Endodermal cell (in vitro differentiated cells): ENCODE measurements at places on chromosomes 12 and 14.

DNA sequence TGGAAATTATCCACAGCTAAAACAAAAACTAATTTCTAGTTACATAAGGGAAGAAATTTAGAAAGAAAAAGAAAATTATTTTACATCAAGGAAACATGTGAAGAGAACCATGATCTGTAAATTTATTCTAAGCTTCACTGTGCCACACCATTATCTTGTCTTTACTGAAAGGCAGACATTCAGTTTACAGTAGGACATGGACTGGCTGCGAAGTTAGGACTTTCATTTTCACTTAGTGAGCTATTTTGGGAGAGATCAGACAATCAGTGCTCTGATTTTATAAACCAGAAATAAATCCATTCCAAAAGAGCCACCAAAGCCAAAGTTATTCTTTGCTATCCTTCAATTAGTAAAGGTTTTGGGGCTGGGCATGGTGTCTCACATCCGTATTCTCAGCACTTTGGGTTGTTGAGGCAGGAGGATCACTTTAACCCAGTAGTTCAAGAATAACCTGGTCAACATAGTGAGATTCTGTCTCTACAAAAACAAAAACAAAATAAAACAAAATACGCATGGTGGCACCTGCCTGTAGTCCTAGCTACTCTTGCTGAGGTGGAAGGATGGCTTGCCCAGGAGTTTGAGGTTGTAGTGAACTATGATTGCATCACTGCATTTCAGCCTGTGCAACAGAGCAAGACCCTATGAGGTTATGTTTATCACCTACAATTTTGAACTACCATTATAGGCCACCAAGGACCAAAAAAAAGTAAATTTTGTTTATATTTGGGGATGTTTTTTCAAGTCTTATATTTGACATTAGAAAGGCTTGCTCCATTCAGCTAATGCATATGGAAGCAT, 1084.8 kb upstream of the ATXN7L3B start:
- DNase-seq: no peak

GRCh38 chr14:73457041-73457923, 1.1 kb downstream of the NUMB start:
- peak; percentile 84 for DNase-seq

DNA sequence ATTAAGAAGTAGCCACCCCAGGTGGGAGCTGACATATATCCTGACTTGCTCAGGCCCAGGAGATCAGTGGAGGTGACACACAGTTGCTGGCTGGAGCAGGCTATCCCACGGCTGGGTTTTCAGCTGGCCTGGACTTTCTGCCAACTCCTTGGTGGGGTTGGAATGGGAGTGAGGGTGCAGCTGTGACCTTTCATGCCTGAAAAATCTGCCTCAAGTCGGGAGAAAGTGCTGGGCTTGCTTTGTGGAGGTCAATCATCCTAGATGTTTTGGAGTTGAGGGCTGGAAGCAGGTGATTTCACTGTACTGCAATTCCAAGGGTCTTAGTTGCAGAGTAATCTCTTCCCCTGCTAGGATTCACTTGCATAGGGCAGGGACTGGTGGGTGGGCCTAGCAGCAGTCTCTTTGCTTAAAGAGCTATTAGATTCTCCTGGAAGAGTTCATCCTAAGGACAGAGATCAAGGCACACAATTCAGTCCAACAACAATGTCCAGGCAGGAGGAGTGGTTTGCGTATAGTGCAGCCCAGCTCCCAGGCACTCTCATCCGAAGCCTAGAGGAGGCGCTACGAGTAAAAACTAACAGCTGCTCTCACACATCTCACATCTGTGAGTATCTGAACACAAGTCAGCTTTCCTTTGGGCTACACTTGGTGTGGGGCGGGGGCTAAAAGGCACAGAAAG, 98.1 kb downstream of the GAS2L3 start:
- no peak for DNase-seq

GRCh38 chr12:130937063-130937462, 16.6 kb upstream of the ADGRD1 start:
- peak; percentile 13 for DNase-seq

- no peak for DNase-seq
These were observed 8.2 kb downstream of the SINHCAF start for GRCh38 chr12:31317471-31318395.

GRCh38 chr14:50875359-50876070, 3.7 kb downstream of the ABHD12B start:
- peak; percentile 58 for DNase-seq

DNA sequence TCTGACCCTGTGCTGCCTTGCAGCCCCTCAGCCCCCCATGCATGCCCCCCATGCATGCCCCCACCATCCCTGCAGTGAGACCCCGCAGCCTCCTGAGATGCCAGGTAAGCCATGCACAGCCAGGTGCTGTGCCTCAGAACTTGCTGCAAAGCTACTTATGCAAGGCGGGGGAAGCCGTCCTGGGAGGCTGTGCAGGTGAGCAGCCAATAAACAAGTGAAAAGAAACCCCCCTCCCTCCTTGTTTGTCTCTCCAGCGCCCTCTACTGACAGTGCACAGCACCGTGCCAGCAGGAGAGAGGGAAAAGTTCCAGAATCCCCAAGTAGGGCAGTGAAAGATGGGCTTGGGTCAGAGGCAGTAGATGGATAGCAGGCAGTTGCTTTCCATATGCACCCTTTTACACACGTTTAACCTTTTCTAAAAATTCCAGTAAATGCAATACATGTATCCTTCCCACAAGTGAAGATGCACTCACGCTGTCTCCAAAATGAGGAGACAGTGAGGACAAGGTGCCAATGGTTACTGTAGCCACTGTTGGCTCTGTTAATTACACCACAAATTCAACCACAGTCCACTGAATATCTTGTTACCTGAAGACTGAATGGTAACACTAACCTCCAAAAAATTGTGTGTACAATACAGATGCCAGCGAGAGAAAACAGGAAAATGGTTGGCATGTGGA, 18.0 kb downstream of the TNFAIP2 start:
- DNase-seq: peak; percentile 94

DNA sequence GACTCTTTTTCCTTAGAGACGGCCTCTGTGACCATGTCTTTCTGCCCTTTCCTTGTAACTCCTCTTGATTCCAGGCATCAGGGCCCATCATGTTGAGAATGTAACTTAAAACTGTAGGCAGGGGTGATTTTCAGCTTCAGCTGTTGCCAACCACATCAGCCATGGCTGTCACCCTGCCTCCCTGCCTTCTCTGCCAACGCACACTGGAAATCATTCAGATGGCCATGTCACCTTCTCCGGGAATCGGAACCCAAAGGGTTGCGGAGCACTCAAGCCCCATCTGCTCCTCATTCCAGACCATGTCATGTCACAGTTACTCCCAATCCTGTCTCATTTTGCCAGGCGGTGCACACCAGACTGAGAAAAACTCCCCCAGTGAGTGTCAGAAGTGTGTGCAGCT, 72.1 kb downstream of the EMP1 start:
- DNase-seq: no peak

DNA sequence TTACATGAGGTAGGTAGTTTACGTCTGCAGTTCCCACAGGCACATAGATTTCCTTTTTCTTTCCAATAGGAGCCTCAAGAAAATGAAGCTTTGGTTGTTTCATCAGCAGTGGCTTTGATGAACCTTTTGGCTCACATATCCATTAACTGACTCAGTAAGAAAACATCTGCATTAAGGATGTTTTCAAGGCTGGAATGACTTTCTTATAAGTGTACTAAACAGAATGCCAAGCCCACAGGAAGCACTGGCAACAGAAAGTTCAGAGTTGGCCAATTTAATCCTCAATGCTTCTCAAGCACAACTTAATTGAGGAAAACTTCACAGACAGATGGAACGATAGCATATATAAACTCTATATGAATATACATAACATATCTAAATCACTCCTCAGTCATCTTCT, 63.5 kb downstream of the ST8SIA1 start:
- no peak for DNase-seq

DNA sequence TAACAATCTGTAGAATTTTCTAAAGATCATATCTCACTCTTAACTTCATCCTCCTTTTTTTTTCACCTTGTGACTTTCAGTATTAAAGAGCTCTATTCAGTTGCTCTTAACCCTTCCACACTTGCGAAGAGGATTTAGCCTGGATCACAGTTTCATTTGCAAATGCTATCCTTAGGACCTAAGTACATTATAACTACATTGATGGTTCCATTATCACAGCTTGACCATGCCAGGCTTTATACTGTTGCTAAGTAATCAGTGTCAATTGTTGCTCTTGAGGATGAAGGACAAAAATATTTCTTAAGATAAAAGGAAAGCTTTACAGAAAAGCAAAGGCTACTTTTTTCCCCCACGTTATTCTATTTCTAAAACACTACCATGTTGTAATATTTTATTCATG, 122.2 kb downstream of the PDZRN4 start:
- no peak for DNase-seq

DNA sequence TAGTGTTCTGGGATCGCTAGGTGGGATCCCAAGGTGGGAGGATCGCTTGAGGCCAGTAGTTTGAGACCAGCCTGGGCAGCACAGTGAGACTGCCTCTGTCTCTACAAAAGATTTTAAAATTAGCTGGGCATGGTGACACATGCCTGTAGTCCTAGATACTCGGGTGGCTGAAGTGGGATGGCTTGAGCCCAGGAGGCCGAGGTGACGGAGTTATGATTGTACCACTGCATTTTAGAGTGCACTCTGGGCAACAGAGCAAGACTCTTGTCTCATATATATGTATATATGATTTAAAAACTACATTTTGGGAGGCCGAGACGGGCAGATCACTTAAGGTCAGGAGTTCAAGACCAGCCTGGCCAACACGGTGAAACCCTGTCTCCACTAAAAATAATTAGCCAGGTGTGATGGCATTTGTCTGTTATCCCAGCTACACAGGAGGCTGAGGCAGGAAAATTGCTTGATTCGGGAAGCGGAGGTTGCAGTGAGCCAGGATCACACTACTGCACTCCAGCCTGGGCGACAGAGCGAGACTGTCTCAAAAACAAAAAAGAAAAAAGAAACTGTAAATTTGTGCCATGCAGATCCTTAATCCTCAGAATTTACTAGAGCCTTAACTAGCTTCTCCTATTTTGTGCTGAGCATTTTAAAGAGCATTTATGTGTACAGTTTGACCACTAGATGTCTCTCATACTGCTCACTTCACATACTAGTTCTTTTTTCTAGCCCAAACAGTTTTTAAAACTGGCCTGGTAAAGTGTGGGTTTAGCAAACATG, 114.8 kb downstream of the MON2 start:
- DNase-seq: peak; percentile 58

- DNase-seq: peak; percentile 68
These were observed 3.8 kb downstream of the RAPGEF3 start for GRCh38 chr12:47754881-47755280.
